Cerebellar cortex (tissue), 1 donor: ENCODE measurements at places on chromosomes 16 and 17.

DNA sequence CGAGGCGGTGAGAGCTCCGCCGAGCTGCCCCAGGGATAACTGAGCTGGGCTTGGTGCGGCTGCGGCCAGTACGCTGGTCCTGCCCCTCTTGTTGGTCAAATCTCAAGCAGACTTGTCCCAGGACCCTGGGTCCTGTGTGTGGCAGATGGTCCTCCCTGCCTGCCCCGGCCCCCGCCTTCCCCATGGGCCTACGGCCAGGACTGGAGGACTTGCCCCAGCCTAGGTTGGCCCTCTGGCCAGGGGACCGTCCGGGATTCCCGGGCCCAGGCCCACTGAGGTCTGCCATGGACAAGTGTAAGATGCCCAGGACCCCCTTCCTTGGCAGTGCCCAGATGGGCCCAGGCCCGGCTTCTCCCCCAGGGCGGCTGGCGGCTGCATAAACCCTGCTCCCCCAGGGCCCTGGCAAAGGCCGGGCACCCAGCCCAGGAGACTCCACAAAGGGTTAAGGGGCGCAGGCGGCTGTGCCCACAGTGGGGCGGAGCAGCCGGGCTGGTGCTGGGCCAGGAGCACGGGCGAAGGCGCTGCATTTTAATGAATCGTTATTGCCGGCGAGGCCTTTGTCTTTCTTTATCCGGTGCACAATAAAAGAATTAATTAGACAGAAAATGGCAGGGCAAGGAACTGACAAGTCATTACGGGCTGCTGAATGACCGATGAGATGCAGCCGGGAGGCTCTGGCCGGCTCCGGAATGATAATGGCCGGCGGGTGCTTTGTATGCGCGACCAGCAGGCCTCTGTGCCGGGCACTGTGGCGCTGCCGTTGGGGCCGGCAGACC, 9.1 kb downstream of the SOX8 start:
- no peak for DNase-seq

DNA sequence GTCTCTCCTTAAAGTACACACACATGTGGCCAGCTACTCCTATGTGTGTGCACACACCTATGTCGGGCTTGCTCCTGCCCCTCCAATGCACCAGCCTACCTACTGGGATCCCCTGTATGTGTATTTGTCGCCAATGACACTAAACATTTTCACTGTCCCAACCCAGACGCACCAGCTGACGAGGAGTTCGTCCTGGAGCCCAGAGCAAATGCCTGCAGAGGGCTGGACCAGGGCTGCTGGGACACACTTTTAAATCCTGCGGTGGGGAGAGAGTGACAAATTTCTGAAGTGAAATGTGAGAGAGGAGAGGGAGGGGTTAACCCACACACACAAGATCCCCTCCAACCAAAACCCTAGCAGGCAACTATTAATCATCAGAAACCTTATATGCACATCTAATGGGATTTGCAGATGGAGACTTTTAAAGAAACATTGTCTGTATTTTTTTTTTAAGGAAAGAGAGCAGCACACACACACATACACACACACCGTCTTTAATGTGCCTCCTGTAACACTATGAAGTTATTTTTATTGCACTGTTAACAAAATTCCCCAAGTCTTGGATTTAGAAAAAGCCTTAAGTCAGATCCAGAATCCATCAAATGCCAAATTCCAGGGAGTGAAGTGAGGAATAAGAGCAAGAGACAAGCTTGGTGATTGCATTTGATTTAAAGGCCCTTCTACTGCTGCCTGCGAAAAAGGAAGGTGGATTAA, at the start of gene MEOX1:
TSS of gene MEOX1 (minus strand) at position 224 of the 714 bp plus-strand sequence. CDS start 388 bp downstream, outside the sequence.
- DNase-seq, result peak; percentile 85

- DNase-seq, result no peak
Observed at GRCh38 chr16:10529895-10530669, 50.3 kb downstream of the EMP2 start.

- no peak for DNase-seq
Observed at GRCh38 chr16:70495425-70496182, 27.8 kb downstream of the COG4 start.

GRCh38 chr16:16830973-16831372, 452.0 kb downstream of the NPIPA7 start:
- DNase-seq, result no peak

- no peak for DNase-seq
Observed at GRCh38 chr16:68470461-68471150, 22.3 kb upstream of the SMPD3 start.

DNA sequence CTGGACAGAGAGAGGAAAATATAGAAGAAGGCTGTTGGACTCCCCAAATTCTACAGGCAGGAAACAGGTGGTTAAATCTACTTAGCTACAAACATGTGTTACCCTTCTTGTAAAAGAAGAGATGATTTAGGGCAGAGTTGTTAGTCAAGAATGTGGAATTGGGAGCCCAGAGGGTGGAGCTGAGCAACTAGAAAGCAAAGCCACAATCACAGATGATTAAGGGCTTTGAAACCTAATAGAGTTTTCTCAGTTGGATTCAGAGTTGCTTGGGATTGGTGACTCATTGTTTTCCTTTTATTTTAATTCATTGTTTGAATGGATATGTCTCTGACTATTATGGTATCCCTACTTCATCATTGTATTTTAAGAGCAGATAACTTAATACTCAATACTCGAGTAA, 6.2 kb downstream of the ACSM5 start:
- no peak for DNase-seq

DNA sequence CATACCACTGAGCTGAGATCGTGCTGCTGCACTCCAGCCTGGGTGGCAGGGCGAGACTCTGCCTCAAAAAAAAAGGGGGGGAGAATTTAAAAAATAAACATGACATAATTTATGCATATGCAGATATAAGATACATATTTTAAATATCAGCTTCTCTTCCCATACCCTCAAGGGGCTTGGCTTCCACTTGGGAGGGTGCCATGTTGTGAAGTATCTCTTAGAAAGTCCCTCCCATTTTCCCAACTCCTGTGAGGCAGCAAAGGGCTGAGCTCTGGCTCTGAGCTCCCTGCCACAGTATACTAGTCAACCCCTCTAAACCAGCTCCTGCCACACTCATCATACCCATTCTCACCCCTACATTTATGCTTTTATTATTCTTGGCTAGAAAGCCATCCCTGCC, 39.4 kb downstream of the MYH11 start:
- no peak for DNase-seq

DNA sequence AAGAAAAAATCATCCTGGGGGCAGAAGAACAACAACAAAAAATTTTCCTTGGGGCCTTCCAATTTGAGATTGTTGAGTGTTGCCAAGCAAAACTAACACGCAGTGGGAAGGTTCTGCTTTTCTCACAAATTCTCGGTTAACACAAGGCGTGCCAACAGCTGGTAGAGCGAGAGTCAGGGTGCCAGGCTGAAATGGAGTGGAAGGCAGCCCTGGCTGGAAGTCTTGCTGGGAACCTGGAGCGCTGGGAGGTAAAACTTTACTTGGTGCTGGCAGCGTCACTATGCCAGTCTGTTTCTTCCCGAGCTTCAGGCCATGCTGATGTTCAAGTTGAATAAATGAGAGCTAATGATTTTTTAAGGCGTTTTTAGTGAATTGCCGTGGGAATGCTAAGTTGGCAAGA, 189.4 kb downstream of the WWOX start:
- DNase-seq, result peak; percentile 27

DNA sequence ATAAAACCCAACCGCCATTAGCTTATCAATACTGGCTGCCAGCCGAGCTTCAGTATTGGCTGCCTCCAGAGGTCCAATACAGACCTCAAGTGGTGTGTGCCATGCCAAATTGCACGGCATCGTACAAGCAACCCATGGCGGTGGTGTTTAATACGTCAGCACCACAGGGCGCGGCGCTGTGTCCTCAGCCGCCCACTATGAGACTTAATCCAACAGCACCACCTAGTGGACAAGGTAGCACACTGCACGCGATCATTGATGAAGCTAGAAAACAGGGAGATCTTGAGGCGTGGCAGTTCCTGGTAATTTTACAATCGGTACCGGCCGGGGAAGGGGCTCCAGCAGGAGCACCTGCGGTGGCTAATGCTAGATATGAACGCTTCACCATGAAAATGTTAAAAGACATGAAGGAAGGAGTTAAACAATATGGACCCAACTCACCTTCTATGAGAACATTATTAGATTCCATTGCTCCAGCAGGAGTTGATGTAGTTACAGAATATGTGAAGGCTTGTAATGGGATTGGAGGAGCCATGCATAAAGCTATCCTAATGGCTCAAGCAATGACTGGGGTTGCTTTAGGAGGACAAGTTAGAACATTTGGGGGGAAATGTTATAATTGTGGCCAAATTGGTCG, 15.4 kb downstream of the FLYWCH1 start:
- DNase-seq, result peak; percentile 90

GRCh38 chr16:51147776-51148677, 3.0 kb downstream of the SALL1 start:
- DNase-seq, result no peak

DNA sequence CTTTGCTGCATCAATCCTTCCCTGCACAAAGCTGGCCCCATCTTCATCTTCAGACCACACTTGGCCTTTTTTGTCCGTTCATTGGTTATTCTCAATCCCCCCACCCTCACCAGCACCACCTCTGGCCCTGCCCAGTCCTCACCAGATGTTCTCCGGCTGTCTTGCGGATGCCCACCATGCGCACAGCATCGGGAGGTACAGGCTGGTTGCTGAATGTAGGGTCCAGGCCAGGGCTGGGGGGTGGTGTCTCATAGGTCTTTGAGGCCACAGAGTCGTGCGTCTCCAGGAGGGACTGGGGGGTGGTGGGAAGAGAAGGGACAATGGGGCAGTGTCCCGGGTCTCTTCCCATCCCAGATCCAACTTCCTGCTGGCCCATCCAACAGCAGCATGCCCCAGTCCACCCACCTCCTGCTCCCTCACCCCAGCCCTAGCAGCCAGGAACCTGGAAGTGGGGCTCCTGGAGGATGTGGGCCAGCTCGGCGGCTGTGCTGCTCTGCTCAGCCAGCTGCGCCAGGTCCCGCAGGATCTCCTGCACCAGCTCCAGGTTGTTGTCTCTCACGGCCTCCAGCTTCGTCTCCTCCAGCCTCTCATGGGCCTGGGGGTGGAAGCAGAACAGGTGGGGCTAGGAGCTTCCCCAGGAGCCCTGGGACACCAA, 24.4 kb downstream of the MPP2 start:
- no peak for DNase-seq
